ENCODE measurements at places on chromosomes 3 and 15.
A peak's percentile ranks its signal among the peaks of the same experiment; 100 is the strongest.

- no peak for DNase-seq
Observed at GRCh38 chr3:190019006-190019405, 101.7 kb downstream of the P3H2 start.

DNA sequence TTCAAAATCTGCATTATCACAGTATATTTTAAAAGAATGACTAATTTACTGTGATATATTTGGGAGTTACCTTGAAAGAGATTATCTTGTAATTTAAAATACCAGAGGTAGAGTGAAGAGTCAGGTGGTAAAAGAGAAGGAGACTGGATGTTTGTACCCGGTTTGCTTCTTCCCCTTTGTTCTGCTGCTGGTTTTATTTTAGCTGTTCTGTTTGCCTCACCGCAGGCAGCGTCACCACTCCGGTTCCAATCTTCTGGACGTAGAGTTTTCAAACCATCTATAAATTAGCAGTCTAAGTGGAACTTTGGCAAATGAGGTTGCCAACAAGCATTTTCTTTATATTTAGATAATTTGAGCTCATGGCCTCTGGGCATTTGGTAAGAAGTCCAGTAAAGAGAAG lies 38.2 kb downstream of the PPARG start:
- DNase-seq: no peak

GRCh38 chr3:148940983-148941382 lies 50.4 kb upstream of the GYG1 start:
- no peak for DNase-seq

DNA sequence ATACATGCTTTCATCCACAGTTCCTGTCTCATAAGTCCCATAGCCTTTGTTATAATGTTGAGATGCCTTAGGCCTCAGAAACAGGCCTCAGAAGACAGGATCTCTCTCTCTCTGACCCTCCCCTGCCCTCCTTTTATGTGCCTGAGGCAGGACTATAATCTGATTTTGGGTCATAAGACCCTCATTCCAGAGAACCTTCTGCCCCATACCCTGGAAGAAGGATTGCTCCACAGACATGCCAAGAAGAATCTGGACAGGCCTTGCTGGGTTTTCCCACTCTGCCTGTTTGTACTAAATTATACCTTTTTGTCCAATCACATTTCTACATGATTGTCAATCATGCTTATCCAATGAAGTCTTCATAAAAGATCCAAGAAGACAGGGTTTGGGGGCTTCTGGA lies 57.2 kb upstream of the MME start:
- no peak for DNase-seq

GRCh38 chr3:87246662-87247429 lies 19.7 kb downstream of the CHMP2B start:
- no peak for DNase-seq

DNA sequence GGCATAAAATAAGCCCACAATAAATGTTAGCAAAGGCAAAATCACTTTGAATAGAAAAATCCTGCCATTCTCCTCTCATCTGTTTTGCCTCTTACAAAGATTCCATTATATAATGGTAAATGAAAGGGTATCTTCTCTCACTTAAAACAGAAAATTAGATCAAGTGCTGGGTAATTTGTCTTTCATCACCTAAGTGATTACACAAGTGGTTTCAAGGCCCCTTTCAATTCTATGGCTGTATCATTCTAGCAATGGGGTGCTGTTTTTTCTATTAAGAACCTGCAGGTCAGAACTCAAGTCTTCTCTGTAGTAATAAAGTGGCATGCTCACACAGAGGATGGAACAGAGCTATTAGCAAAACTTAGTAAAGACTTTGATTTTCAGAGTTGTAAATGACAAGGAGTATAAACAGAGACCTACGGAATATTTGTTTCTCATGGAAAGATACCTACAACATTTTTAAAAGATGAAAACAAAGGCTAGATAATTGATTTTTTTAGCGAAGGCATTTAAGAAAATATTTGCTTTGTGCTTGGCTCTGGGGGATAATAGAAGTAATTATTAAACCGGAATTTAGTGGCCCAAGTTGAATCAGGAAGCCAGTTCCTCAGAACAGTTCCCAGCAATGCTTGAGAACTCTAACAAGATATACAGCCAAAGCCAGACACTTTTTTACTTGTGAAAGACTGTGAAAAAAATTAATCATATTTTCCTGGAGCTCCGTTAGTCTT lies 137.4 kb downstream of the CMSS1 start:
- DNase-seq: no peak

- DNase-seq: no peak
Observed at GRCh38 chr3:110378481-110378880, 693.1 kb upstream of the NECTIN3 start.

DNA sequence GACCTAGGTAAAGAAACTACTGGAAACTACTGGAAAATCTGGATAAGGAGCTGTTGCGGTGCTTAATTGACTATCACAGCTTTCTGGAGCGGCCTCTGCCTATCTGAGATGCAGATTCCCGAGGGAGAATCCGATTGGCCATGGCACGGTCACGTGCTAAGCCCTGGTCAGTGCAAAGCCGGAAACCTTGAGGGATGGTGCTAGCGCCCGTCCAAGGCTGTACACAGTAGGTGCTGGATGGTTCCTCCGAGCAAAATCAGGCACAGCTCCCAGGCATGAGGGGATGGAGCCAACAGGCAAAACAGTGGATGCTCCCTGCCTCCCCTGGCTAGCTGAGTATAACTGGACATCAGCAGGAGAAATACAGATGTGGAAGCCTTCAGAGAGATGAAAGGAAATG lies 238.7 kb upstream of the HES1 start:
- peak; percentile 61 for DNase-seq

- DNase-seq: no peak
Observed at GRCh38 chr15:69997161-69997485, 100.6 kb downstream of the TLE3 start.

- no peak for DNase-seq
Observed at GRCh38 chr3:7407107-7407506, 546.2 kb downstream of the GRM7 start.
